ENCODE measurements at places on chromosomes 7 and 10.

GRCh38 chr10:117275121-117275520 lies 34.2 kb downstream of the SLC18A2 start:
- DNase-seq = no peak

DNA sequence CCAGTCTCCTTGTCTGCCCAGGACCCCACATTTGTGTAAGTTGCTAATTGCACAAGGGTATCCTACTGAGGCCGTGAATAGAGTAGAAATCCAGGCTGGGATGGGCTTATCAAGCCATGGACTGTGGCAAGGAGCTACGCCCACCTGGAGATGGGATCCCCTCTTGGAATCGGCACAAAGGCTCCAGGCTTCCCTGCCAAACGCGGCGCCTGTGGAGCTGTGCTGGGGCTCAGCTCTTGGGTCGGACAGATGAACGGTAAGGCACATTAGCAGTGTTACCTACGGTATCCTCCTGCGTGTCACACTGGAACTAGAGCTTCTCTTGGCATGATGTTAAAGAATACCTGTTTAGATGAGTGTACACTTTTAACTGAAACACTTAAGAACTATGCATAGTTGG lies 196.7 kb downstream of the CELF2 start:
- no peak for DNase-seq

GRCh38 chr10:97684866-97685394 lies 2.1 kb downstream of the AVPI1 start:
- no peak for DNase-seq

GRCh38 chr10:61993711-61994401 lies 92.4 kb downstream of the ARID5B start:
- DNase-seq = no peak

GRCh38 chr10:18607503-18608378 lies 43.6 kb downstream of the NSUN6 start:
- peak; percentile 35 for DNase-seq

DNA sequence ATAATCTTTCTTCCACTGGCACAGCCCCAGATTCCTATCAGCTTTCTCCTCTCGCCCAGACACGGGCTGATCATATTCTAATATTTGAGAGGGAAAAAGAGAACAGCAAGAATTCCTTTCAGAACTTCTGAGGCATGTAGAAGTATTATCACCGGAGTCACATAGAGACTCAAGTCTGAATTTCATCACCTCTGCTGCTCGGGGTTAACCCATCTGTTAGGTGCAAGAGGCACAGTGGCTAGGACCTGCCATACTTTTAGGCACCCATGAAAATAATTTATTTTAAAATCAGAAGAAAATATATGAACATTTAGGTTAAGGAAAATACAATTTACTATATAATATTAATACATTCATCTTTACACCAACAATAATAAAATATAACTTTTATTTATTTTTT lies 21.0 kb downstream of the PANK1 start:
- no peak for DNase-seq

DNA sequence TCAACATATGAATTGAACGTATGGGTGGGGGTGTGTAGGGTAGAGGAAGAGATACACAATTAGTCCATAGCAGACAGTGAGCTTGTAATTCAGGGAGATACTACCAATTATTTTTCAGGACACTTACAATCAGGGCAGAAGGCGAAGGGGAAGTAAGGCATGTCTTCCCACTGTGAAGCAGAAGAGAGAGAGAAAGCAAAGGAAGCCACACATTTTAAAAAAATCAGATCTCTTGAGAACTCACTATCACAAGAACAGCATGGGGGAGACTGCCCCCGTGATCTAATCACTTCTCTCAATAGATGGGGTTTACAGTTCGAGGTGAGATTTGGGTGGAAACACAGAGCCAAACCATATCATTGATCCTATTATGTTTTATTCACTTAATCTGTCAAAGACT lies 116.4 kb upstream of the RPA3 start:
- no peak for DNase-seq

GRCh38 chr10:106341356-106341755 lies 823.1 kb downstream of the SORCS1 start:
- DNase-seq = no peak

DNA sequence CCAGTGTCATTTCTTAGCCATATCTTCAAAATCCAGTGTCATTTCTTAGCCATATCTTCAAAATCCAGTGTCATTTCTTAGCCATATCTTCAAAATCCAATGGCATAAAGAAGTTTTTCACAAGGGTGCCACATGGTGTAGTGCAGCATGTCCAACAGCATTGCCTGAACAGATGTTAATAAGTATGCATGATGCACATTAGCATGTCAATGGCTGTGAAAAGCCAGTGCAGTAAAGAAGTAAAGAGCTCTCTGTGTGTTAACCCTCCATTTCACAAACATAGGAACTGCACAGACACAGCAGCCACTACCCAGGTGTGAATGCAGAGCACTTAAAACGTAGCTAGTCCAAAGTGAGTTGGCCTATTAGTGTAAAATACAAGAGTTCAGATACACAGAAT lies 89.8 kb downstream of the GNAI1 start:
- no peak for DNase-seq

DNA sequence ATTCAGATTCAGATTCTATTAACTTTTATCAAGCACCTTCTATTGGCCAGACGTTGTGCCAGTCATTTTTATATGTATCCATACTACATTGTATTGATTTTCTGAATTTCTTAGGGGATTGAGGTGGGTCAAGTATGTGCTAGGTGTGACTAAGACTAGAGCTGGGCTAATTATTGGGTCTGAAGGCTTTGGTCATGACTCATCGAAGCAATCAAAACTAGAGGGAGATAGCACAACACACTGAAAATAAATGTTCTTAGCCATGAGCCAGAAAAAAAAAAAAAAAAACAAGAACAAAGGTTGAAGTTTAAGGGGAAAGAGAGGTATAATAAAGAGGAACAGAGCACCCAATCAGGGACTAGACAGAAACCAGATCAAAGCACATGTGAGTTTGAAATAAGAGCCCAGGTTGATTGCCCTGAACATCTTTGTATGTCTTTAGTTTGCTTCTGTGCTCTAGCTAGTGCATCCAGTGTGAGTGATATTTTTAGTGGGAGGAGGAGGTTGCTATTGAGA lies 171.6 kb upstream of the FOXP2 start:
- DNase-seq = no peak

- DNase-seq = no peak
Observed at GRCh38 chr10:89471110-89471809, 56.9 kb downstream of the IFIT5 start.

DNA sequence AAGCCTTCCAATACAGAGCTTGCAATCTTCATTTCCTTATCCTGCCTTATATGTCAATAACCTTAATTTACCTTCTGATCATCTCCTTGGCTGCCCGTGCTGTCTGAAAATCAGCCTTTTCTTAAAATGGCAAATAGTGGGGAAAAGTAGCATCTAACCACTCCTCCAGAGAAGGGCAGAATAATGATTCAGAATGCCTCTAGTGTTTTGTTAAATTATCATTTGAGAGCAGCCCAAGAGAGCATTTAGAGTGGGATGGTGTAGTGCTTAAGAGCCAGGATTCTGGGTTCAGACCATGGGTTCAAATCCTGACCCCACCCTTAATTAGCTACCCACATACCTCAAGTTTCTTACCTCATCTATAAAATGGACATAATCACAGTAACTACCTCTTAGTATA lies 4.6 kb upstream of the TMEM139 start:
- DNase-seq = no peak

- DNase-seq = peak; percentile 27
Observed at GRCh38 chr7:25134358-25135010, 9.4 kb upstream of the CYCS start.

Measured in Kasumi-1 (cell line).